T-cell (primary cell): ENCODE measurements at places on chromosomes 11 and 22.

DNA sequence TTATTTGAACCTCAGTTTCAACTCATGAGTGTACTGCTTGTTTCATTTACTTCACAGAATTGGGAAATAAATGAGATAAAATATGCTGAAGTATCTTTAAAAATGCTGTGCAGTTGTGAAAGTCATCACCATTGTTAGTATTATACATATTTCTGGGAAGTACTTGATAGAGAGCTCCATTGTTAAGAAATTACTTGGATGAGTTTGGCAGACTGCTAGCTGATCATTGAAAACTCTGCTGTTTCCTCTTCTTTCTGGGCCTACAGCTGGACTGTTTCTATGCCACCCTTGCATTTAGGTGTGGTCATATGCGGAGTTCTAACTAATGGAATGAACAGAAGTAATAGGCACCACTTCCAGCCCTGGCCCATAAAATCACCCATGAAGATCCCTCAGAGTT, 10.0 kb downstream of the SIK2 start:
- DNase-seq = no peak

- DNase-seq = no peak
Observed at GRCh38 chr11:78698612-78699011, 123.9 kb upstream of the NARS2 start.

DNA sequence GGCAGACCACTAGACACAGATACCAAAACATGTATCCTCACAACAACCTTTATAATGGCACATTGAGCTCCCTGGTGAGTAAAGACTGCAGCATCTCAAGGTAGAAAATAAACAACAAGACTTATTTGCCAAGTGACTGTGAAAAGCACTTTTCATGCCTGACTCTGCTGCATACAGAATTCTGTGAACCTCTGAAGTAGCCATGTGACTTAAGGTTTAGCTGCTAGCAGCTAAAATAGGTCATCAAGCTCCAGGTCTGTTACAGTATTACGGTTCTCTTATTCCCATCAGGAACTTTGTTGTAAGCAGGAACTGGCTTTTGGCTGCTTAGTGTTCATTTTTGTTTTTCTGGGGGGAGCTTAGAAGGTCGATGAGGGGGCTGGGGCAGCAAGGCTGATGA, 139.4 kb downstream of the PAX6 start:
- no peak for DNase-seq

DNA sequence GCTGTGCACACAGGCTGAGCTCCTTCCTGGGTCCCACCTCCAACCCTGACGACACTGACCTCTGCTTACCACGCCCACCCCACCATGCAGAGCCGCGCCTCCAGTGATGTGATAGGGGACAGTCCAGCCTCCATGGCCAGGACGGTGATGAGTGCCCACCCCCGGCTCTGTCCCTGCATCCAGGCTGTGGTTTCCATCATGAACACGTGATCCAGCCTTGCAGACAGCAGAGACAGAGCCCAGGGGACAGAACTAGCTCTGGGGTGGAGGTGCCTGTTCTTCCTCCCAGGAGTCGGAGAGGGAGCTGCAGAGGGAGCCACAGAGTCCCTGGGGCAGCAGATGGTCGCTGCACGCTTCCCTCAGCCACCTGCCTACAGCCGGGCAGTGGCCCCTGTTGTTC, 42.6 kb upstream of the IGSF9B start:
- DNase-seq = no peak

DNA sequence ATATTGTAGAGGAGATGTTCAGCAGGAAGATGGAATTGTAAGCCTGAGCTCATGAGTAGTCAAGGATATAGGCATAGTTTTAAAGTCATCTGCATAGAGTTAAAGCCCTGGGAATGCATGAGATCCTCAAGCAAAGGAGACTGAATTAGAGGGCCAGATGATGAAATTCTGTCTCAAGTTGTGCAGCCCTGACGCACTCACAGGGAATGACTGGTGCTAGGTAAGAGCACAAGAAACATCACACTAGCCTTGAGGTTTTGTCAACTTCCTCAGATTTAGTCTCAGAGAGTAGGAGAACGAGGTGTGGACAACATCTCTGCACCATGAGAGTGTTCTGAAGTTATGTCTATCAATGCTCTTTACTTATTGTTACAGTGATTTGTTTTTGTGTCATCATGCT, 5.8 kb downstream of the RAB38 start:
- DNase-seq = no peak

- DNase-seq = peak; percentile 46
Observed at GRCh38 chr11:75031771-75032549, 43.2 kb downstream of the NEU3 start.

GRCh38 chr11:133776671-133777367, 68.5 kb downstream of the SPATA19 start:
- no peak for DNase-seq

DNA sequence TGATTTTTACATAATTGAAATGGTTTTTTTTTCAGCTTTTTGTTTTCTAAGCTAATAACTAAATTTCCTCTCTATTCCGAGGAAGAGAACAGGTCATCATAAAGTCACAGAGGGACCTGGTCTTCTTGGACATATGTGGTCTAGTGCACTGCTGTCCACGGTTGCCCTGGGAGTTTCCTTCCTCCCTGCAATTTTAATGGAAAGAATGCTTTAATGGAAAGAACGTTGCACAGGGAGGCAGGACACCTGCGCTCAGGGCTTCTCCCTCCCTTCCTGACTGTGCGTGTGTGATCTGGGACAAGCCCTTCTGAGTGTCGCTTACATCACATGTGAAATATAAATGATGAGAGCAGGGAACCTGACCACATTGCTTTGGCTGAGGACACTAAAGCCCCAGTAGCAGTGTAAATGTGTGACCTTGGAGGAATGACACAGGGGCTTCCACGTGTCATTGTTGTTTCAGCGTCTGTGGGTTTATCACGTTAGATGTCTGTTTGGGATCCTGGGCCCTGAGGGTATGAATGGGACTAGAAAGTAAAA, 93.2 kb downstream of the AMOTL1 start:
- DNase-seq = no peak

GRCh38 chr22:49957826-49958365, 2.7 kb upstream of the PIM3 start:
- no peak for DNase-seq
